ENCODE measurements at places on chromosomes 12 and 14.

DNA sequence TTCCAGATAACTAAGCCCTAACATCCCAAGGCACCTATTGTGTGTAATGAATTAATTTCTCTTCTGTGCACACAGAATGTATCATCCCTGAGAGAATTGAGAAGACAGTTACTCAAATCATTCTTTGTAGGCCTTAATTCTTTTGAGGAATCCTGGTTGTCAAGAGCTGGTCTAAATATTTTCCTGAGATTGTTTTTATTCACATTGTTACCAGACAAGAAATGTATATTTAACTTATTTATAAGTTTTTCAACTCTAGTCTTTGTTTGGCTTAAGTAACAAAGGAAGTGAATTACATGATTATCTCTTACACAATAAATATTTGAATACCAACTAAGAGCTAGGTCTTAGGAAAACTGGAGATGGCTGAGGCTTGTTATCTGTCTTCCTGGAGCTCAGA, 169.4 kb downstream of the DACT1 start:
- ATAC-seq, result no peak

- peak; percentile 18 for ATAC-seq
These were observed 83.2 kb downstream of the HMGA2 start for GRCh38 chr12:65907513-65907912.

DNA sequence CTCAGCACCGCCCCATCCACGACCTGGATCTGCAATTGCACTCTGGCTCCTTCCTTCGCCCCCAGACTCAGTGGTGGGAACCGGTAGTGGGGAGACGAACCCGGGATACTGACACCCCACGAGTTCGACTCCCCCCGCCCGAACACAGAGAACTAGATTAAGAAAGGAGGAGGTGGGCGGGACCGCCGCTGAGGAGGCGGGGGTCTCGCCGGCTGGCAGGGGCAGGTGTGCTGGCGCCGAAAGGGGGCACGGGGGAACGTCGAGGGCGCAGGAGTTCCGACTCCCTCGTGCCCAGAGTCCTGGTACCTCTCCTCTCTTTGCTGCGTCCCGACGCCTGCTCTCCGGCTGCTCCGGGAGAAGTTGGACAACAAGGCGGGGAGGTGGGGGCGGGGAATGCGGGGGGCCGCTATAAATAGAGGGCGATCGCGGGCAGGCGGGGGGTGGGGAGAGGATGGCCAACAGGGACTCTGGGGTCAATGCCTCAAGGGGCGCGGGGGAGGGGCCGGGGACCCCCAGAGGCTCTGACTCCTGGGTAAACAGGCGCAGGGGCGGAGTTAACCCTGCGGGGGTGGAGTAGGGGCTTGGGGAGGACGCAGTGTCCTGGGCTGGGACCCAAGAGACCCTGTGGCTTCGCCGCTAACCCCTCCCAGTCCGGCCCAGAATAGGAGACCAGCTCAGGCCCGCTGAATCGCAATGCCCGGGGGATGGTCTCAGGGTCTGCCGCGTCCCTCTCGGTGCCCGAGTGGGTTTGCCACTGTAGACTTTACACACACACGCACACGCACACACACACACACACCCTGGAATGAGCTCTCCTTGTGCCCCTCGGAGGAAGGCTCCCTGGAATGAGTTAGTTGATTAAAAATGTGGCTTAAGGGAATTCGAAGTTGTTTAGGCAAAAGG, 761 bp upstream of the NDRG2 start:
- ATAC-seq, result peak; percentile 47

GRCh38 chr14:64201296-64201695, 92.9 kb downstream of the ESR2 start:
- no peak for ATAC-seq

GRCh38 chr14:89707086-89707485, 247.4 kb downstream of the EFCAB11 start:
- ATAC-seq, result no peak

DNA sequence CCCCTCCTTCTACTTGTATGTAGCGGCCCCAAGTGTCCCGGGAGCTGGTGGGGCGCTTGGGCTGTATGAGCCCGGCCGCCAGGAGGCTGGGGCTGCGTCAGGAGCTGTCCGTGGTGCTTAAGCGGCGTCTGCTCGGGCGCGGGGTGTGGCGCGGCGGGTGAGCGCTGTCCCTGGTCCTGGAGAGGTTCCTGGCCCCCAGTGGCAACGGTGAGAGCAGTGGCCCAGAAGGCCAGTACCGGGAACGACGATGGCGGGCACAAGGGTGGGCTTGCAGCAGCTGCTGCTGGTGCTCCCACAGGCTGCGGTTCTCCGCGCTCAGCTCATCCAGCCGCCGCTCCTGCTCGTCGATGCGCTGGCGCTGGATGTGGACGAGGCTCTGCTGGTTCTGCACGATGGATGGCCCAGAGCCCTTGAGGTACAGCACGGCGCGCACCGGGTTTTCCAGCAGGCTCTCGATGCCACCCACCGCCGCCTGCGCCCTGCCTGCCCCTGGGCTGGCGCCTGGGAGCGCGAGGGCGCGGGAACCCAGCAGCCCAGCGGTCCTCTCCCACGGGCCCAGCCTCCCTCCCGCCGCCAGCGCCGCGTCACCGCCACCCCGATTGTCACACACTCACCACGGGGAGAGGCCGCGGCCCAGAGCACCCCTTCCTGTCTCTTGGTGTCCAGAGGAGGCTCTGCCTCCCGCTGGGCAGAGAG, 41.9 kb upstream of the FKBP4 start:
- peak; percentile 100 for ATAC-seq

DNA sequence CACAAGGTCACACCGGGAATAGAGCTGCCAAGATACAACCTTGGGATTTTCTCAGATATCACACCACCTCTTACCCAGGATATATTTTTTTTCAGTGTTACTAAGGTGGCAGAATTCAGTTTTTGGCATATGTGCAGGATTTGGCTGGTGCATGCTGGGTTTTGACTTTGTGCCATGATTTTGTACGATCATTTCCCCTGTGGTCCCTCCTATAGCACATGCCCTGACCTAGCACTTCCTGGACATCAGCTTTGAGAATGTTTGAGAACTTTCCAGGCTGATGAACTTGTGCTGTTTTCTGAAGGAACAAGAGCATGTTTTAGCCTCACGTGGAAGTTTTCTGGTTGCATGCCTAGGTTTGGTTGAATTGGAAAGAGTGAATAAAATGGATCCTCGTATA, 11.0 kb upstream of the TBPL2 start:
- ATAC-seq, result no peak

GRCh38 chr14:68968721-68969120, 10.4 kb downstream of the ACTN1 start:
- ATAC-seq, result no peak

DNA sequence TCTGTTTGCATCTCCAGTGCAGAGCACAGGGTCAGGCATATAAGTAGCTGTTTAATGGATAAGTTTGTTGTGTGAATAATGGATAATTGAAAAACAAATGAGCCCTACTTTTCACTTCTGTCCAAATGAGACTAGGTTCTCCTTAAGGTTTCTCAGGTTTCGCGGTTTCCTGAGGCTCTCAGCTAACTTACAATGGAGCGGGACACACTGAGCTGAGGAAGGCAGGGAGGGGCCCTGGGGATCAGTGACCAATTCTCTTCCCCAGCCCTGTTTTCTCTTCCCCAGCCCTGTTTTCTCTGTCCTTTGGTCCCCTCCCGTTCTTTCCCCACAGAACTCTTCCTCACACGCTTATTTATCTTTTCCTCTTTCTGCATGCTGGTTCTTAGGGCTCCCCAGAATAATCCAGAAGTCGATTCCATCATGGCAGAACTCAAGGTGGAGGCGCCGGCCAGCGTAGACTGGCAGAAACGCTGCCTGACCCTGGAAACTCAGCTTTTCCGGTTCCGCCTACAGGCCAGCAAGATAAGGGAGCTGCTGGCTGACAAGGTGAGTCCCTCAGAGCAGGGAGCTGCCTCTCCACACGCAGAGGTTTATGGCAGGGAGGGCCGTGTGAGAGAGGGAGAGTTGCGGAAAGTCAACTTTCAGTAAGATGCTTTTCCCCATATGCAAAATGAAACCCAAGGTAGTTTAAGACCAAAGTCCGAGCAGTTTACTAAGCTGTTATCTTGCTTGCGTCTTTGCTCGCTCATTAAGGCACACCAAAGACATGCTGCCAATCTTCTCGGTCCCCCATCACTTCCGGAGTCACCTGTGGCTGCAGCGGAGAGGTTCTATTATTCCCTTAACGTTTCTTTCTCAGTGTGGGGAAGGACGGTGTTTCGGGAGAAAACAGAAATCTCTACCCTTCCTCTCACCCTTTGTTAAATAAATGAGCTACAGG, 8.6 kb downstream of the PLEKHH1 start:
- no peak for ATAC-seq

- ATAC-seq, result no peak
These were observed 18.8 kb upstream of the HIGD1C start for GRCh38 chr12:50933459-50934124.

GRCh38 chr14:88299865-88300530, 23.1 kb downstream of the KCNK10 start:
- no peak for ATAC-seq

DNA sequence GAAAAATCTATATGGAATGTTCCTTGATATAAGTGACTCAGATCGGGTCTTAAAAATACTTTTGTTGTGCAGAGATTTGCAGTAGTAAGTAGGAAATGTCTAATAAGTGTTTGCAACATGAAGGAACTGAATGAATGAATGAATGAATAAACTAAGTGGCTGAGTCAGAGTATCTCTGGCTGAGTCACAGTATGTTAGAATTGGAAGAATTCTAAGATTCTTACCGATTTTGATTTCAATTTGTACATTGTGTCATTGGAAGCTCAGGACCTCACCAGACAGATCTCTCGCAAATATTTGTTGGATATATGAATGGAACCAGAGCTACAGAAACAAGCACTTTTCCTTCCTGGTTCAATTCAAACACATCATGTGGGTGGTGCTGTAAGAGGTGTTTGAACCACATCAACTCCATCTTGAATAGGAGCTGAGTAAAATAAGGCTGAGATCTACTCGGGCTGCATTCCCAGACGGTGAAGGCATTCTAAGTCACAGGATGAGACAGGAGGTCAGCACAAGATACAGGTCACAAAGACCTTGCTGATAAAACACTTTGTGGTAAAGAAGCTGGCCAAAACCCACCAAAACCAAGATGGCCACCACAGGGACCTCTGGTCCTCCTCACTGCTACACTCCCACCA, 123.9 kb upstream of the FOXN3 start:
- ATAC-seq, result peak; percentile 74

GRCh38 chr14:44609876-44610510, 102.9 kb upstream of the FSCB start:
- no peak for ATAC-seq

DNA sequence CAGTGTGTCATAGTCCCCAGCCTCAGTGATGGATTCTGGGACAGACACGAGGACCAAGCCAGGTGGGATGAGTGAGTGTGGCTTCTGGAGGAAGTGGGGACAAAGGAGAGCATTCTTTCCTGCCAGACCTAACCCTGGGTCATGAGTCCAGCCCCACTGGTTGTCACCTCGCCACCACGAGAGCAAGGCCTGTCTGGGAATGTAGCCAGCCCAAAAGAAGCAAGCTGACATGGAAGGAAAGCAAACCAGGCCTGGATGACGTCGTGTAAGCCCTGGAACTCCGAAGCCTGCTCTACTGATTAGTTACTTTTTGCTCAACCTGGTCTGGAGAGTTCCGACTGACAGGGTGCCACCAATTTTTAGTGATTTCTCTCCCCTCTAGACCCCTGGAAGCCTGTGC, 105.9 kb downstream of the SINHCAF start:
- no peak for ATAC-seq

DNA sequence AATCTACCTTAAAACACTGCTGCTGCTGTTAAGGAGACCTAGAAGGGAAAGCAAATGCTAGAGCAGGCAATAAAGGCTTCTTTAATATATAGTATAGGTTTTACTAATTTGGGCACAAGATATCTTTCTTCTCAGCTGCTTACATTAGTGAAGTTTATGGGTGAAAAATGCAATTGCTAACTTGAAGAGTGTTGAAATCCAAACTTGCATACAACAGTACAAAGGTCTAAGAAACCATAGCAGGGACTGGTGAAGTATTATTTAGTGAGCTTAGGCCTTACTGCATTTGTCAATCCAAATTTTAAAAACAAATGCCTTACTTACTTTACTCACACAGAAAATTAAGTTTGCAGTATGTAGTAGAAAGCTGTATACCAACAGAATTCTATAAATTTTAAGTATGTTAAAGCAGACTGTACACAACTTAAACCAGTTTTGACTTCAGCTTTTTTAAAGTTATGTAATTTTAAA, 1.4 kb upstream of the AP4S1 start:
- ATAC-seq, result no peak

DNA sequence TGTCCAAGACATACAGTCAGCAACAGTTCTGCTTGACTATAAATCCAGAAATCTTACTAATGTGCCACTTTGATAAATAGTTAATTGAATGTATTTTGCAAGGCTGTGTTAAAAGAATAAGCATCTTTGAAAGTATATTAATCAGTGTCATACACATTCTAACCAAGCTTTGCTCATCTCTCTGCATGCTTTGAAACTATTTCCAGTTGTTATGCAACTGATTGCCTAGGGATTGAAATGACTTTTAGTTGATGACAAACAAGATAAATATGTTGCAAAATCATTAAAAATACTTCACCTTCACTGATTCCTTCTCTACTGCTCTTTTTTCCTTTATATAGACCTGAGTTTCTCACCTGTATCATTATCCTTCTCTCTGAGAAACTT, 91.3 kb downstream of the AEBP2 start:
- ATAC-seq, result peak; percentile 24

GRCh38 chr12:124928095-124928911, 13.9 kb upstream of the UBC start:
- peak; percentile 31 for ATAC-seq

GRCh38 chr14:49106741-49107667, 479.2 kb downstream of the RPS29 start:
- ATAC-seq, result no peak

GRCh38 chr14:93991212-93991611, 5.9 kb upstream of the CCDC197 start:
- no peak for ATAC-seq
